ENCODE measurements at places on chromosomes 6 and 20. TPM values are rescaled to one million over a fixed set of nuclear protein-coding genes. Genes with fewer than 3 reads are reported as not detected.

DNA sequence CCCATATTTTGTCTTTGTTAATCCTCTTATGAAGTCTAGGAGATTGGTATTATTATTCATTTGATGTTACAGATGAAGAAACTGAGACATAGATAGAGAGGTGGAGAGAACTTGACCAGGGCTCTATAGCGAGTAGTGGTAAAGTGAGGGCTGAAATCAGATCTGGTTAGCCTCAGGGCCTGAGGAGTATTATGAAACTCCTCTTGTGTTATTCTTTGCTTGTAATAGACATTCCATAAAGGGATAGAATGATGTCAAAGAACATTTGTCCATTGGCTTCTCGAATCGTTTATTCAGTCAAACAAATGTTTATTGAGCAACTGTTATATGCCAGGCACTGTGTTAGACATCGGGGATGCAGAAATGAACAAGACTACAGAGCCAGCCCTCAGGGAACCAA lies at the start of gene IL22RA2:
Gene IL22RA2 (minus strand): TSS at position 144 of the 400 bp plus-strand sequence. CDS start 11,895 bp downstream, outside the sequence.
- no peak for DNase-seq

- no peak for DNase-seq
Observed at GRCh38 chr20:55186228-55186627, 710.8 kb downstream of the DOK5 start.

KCNK15 gene
- 0.31 TPM for total RNA-seq

- no peak for DNase-seq
Observed at GRCh38 chr6:11230158-11231107, 2.0 kb downstream of the NEDD9 start.

DNA sequence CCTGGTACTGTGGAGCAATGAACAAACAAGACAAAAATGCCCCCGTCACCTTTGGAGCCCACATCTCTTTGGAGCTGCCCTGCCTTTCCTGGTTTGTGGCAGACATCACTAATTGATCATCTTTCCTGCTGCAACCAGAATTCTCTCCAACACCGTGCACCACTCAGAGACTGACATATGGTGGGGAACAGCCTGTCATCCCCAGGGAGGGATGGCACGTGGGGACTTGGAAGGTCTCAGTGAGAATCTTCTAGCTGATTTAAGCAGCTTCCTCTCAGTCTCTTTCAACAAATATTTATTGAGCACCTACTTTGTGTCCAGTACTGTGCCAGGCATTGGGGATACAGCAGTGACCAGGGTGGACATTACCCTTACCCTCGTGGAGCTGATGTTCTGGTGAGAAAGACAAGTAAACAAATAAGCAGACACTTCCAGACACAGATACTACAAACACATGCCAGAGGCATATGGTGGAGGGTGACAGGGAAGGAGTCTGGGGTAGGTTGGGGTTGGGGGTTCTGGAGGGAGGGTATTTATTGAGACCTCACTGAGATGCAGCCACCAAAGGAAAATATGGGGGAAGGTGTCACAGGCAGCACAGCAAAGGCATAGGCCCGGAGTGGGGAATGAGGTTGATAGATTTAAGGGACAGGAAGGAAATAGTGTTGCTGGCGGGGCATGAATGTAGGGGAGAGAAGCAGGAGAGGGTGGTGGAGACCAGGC lies 82.3 kb downstream of the CEBPB start:
- no peak for DNase-seq

DNA sequence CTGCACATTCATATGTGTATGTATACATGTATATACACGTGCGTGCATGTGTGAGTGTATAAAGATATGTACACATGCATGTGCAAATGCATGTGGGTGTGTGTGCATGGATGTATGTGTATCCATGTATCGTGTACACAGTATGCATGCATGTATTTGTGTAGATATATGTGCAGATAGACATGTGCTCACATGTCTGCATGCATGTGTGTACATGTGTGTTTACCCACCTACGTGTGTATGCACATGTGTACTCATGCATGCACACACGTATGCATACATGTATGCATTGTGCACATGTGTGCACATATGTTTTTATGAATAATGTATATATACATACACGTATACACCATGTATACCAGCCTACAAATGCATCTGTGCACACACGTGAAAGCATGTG lies 80.3 kb upstream of the ZNF322 start:
- no peak for DNase-seq

- no peak for DNase-seq
Observed at GRCh38 chr6:129321303-129321702, 388.7 kb downstream of the ARHGAP18 start.

UNC5CL gene
- 0.67 TPM for total RNA-seq

DNA sequence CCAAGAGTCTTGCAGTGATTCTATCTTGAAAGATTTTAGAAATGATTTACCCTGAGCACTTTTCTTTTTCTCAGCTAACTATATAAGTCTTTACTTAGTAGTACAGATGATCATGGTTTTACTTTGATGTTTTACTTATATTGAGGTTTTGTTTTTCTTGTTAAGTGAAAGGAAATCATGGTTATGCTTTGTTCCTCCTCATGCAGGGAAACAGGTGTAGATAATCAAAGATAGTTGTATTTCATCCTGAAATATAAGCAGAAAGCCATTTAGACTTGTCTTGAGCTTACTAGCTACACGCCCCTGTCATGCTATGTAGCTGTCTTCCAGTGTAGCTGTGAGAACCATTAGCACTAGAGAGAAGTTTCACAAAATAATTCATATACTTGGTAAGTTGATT lies 113.9 kb downstream of the HIVEP1 start:
- DNase-seq: no peak

DNA sequence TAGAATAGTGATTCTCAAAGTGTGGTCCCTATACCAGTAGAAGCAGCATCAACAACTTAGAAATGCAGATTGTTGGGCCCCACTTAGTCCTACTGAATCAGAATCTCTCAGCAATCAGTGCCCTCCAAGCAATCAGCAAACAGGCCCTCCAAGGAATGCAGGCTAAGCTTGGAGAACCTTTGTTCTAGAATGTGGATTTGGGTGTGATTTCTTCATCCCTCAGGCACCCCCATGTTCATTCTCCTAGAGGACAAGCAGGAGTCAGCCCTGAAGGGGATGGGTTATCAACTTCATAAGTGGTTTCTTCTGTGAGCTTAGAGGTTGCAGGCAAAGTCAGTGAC lies 40.5 kb upstream of the TAF8 start:
- no peak for DNase-seq

ENPP1 gene
- 0.67 TPM for total RNA-seq

GRCh38 chr6:99219788-99220187 lies 129.7 kb downstream of the FAXC start:
- no peak for DNase-seq

- DNase-seq: no peak
Observed at GRCh38 chr6:138973466-138974153, 14.4 kb downstream of the REPS1 start.

DNA sequence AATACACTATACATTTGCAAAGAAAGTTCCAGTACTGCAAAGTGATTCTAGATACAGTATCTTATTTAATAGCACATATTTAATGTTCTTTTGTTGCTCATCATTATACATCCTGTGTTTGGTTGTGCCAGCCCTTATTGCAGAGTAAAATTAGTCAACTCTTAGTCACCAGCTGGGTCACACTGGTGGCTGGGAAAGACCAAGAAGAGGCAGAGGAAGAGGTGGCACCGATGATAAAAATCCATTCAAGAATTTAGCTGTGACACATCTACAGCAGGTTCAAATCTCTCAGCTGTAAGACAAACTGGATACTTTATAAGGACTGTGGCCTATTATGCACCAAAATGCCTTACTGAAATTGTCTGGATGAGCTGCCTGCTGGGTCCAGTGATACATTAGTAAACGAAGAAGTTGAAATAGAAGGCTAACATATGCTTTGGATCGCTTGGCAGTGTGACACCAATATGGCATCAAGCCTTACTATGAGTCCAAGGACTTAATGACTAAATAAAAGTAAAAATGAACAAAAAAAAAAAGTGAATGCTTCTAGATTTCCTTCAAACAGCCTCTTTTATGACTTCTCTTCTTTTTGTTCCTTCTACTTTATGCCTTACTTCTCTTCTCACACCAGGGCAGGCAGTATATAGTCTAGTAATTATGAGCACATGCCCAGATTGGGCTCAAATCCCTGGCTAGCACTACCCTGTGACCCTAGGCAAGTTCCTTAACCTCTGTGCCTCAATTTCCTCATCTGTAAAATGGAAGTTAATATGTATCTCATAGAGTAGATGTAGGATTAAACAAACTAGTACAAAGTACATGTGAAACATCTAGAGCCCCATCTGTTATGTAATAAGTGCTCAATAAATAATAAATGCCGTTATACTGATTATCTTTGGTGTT lies 29.4 kb upstream of the RNF8 start:
- peak; percentile 78 for DNase-seq

GRCh38 chr6:110537208-110538123 lies 61.1 kb upstream of the SLC22A16 start:
- peak; percentile 99 for DNase-seq

PRR18 gene
- total RNA-seq: 0.09 TPM

SAMD3 gene
- not detected for total RNA-seq

- no peak for DNase-seq
Observed at GRCh38 chr6:82348130-82348529, 15.5 kb upstream of the TPBG start.

PDE10A gene
- total RNA-seq: not detected

DNA sequence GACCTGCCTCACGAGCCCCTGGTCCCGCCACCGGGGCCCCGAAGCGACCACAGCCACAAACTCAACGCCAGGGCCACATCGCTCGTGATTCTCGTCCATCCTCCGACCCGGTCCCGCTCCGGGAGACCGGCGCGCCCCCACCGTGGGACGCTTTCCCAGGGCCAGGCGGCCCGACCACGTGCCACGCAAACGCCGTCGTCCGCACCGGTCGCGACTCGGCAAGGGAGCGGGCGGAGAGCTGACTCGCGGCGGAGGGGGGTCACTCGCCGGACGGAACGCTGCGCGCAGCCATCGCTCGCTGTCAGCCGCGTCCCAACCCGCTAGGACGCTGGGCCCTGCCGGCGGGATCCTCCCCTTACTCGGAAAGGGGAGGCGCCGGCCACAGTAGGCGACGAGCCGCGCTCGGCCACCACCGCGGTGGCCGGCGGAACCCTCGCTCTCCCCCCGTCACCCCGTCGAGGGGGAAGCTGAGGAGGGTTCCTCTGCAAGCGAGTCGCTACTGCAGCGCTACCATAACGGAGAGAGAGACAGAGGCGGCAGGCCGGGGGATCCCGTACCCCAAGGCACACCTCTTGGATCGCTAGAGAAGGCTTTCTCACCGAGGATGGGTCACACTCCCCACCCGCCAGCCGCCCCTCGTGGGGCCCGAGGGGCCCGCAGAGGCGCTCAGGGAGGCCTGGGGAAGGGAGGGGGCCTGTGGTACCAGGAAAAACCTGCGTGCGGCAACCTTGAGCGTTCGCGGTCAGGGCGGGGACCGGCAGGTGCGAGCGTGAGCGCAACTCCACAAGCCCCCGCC lies 511.8 kb upstream of the ZNF337 start:
- DNase-seq: peak; percentile 2

- no peak for DNase-seq
Observed at GRCh38 chr6:42627044-42627443, 63.2 kb downstream of the UBR2 start.

DNA sequence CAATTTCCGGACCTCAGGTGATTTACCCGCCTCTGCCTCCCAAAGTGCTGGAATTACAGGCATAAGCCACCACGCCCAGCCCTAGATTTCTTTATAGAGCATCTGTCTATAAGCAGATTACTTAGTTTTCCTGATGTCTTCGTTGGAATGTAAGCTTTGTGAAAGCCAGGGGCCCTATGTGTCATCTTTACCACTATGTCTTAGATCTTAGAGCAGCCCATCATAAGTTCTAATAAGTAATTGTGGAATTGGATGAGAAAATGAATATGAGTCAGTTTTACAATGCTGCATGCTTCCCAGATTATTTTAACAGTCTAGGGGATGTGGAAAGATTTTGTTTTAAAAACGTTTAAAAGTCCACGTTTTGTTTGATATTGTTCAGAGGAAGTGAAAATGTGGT lies 9.1 kb upstream of the ZBTB2 start:
- DNase-seq: peak; percentile 10

DNA sequence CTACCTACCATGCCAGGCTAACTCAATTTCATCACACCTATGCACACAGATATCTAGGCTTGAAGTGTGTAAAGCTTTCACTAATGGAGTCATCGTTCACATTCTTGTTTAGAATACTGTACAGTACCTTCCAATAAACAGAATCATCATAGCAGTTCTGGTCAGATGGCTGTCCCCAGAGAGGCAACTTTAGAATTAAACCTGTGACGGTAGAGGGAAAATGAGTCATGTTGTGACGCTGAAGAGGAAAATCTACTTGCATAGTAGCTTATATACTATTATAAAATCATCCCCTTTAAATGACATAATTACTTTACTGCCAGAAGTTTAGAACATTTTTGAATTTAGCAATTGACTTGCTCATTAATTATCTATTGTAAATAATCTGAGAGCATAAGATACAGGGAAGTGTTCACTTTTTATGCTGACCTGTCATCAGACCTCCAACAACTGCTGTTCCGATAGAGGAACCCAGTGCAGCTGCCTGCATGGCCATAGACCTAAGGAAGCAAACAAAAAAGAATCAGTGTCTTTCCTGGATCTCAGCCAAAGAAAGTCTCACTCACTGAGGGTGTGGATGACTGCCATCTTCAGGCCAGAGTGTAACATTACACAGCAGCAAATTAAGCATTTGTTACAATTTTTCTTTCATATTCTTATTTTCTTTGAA lies 29.8 kb downstream of the RHAG start:
- peak; percentile 70 for DNase-seq

Measured in mammary epithelial cell (primary cell).